Suppressor macrophage treated with lipopolysaccharide for 1 hour (primary cell): ENCODE measurements at places on chromosomes 3 and 15.

DNA sequence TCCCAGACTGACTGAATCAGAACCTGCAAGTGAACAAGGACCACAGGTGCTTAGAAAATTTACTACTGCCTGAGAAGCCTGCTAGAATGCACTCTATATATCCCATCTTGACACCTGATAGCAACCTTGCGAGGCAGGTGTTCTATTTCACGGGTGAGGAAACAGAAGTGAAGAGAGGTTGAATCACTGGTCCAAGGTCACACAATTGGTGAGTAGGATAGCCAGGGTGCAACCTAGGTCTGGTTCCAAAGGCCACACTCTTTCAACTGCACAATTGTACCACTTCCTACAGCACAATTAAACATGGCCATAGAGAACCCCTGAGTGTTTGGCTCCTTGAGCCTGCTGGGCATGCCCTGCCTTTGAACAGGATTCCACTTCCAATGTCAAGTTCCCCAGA, 87.0 kb downstream of the RAB11A start:
- no peak for DNase-seq

- no peak for DNase-seq
These were observed 29.7 kb downstream of the MRPS11 start for GRCh38 chr15:88497109-88497765.

DNA sequence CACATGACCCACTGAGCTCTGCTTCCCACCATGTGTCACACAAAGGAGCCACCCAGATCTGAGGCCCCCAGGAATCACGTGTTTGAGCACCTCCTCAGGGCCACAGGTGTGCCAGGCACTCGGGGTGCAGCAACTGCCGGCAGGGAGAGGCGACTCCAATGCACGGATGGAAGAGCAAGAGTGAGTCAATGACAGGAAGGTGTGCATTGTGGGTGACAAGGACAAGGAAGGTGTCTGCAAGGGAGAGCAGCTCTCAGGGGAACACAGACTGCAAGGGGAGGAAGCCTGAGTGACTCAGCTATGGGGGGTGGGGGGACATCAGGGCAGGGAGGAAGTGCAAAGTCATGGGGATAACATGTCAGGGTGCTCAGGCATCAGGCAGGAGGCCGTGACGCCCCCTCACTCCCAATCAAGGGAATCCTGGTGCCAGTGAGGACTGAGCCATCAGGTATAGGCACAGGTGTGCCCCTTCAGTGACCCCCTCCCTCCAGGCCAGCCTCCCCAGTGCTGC, 67.4 kb downstream of the NUP210 start:
- peak; percentile 61 for DNase-seq

GRCh38 chr3:18425641-18426257, 610 bp upstream of the SATB1 start:
- no peak for DNase-seq

- no peak for DNase-seq
These were observed 14.7 kb upstream of the SST start for GRCh38 chr3:187684880-187685279.

- DNase-seq, result peak; percentile 81
These were observed at the start of gene MELTF for GRCh38 chr3:197029511-197030167. MELTF (minus strand) TSS chr3:197029817; CDS start chr3:197029702, 115 bp downstream.

GRCh38 chr3:100440895-100441294, 39.6 kb downstream of the LNP1 start:
- DNase-seq, result no peak

GRCh38 chr15:67125589-67126502, 60.4 kb downstream of the SMAD3 start:
- peak; percentile 76 for DNase-seq

DNA sequence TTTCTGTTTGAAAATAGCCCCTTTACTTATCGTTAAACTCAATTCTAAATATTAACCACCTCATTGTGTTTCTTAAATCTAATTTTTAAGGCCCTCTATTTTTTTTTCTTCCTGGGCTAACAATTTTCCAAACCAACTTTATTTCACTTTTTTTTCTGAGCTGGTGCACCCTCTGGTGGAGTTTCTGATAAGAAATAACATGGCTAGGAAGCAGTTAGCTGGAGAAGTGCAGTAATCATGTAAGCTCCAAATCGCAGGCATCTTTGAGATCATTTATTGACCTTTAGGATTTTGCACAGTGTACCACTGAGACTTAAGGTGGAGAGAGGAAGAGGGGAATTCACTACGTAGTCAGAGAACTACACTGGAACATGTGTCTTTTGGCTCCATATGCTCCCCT, 6.4 kb downstream of the TMEM207 start:
- DNase-seq, result peak; percentile 8
